HFFc6 (cell line): ENCODE measurements at places on chromosomes 16 and 17.

DNA sequence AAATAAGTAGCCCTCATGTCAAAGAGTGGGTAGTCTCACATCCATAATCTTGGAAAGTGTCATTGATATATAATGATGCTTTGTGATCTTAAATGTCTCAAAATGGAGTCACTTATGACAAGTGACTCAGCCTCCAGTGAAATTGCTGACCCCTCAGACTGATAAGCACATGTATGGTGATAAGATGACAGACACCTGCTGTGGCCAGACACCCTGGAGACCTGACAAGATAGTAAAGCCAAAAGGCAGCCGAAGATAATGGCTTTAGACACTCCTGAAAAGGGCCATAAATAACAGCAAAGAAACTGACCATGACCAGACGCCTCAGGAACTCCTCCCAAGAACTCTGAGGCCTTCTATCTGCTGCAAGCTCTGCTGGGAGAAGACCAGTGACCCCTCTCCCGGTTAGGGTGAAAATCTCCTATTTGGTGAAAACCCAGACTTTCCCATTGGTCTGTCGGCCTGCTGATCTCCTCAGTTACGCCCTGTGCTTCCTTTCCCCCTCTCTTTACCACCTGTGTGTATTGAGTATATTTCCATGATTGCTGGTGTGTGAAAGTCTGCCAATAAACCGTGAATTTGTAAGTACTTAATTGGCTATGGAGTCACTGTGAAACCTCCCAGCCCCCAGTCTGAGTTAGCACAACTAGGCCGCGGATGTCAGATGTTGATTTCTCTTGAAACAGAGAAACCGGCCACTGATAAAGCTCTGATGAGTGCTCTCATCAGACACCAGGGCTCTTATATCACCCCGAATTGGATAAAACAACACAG lies 226.7 kb upstream of the MYOCD start:
- DNase-seq, result no peak

- DNase-seq, result peak; percentile 11
Measured at GRCh38 chr17:16352303-16352666, 984 bp downstream of the CENPV start.

GRCh38 chr16:3057181-3058138 lies 8.0 kb upstream of the IL32 start:
- DNase-seq, result no peak

- DNase-seq, result no peak
Measured at GRCh38 chr17:74598346-74599022, 6.4 kb upstream of the CD300LD start.

- no peak for DNase-seq
Measured at GRCh38 chr16:79206889-79207288, 393.6 kb downstream of the MAF start.

- no peak for DNase-seq
Measured at GRCh38 chr17:78384479-78385175, 6.2 kb downstream of the PGS1 start.

DNA sequence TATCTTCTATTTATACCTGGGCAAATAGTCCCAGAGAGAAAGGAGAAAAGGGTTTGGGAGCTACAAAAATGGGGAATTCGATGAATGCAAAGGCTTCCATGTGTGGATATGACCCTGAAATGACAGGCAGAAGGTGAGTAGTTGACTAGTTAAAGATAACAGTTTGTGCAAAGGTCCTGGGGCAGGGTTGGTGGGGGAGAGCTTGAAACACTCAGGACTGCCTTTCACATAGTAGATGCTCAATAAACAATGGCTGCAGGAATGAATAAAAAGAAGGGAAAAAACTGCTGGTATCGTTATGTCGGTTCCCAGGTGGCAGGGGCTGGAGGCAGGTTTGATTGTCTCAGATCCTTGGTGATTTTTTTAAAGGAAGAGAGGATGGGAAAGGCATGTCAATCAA lies 445.5 kb downstream of the HAPSTR1 start:
- no peak for DNase-seq

GRCh38 chr16:73976644-73977043 lies 320.0 kb upstream of the PSMD7 start:
- no peak for DNase-seq

DNA sequence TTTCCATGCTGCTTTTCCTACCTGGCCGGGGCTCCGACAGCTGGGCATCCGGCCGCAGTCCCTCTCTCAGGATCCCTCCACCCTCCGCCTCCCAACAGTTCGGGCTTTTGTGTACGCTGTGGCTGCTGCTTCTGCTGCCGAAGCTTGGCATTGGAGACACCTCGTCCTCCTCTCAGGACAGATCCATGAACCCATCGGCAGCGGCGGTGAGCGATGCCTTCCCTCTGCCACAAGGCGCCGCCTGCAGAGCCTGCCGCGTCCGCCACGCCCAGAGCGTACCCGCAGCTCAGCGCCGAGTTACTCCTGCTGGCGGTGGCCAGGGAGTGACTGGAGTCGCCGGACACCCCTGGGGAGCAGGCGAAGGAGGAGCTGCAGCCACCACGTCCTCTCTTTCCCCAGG lies 2032.8 kb downstream of the TP53TG3F start:
- no peak for DNase-seq

GRCh38 chr16:16989368-16989767 lies 481.4 kb downstream of the XYLT1 start:
- DNase-seq, result no peak

- DNase-seq, result no peak
Measured at GRCh38 chr16:89801800-89802199, 14.6 kb downstream of the FANCA start.

GRCh38 chr17:34319039-34319483 lies at the start of gene CCL8:
Gene CCL8 (plus strand): TSS chr17:34319435. CDS start chr17:34319502, 67 bp downstream.
- no peak for DNase-seq

DNA sequence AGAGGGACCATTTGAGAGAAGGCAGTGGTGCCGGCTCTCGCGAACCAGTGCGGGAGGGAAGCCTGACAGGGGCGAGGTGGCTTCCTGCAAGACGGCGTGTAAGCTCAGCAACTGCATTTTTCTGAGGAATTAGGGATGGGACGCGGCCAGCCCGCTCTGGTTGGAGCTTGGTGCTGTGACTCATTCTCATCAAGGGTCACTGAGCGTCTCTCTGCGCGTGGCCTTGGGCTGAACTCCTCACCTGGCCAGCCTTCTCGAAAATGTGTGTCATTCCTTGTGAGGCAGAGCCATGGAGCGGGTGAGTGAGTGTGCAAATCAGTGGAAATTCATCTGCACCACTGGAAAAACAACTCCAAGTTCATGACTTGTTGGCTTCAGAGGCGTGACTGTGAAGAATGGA lies 52.8 kb downstream of the NTN1 start:
- no peak for DNase-seq

GRCh38 chr17:37097154-37097553 lies 148.4 kb downstream of the AATF start:
- no peak for DNase-seq

GRCh38 chr16:25063102-25063501 lies 47.9 kb upstream of the ARHGAP17 start:
- no peak for DNase-seq

GRCh38 chr16:52114379-52114778 lies 432.6 kb downstream of the TOX3 start:
- DNase-seq, result no peak

- no peak for DNase-seq
Measured at GRCh38 chr16:67782567-67783352, 23.6 kb downstream of the RANBP10 start.

GRCh38 chr17:39064374-39064773 lies 87.1 kb downstream of the PLXDC1 start:
- peak; percentile 81 for DNase-seq

- no peak for DNase-seq
Measured at GRCh38 chr16:75262104-75262799, 10.8 kb upstream of the BCAR1 start.

GRCh38 chr17:49022391-49022941 lies 25.3 kb downstream of the IGF2BP1 start:
- no peak for DNase-seq

GRCh38 chr17:70073310-70073709 lies 1.7 kb upstream of the KCNJ16 start:
- DNase-seq, result no peak

GRCh38 chr17:42101513-42102292 lies 3.4 kb upstream of the ZNF385C start:
- peak; percentile 35 for DNase-seq

DNA sequence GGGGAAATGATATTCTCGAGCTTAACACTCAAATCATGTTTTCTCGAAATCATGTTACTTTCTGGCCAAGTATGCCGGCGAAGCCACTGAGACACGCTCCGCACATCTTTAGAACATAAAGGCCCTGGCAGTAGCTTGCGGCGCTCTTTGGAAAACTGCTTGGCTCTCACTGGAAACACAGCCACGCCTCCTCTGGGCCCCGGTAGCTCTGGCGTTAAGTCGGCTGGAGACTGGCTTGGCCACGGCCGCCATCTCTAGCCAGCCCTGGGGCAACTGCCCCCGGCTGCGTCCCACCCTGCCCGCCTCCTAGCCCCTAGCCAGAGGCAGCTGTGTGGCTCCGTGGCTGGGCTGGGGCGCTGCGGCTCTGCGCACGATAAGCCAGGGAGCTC lies 9.2 kb upstream of the BAIAP2 start:
- no peak for DNase-seq

GRCh38 chr16:54242199-54242598 lies 44.4 kb downstream of the IRX3 start:
- no peak for DNase-seq

GRCh38 chr17:75078284-75079022 lies 9.3 kb upstream of the SLC16A5 start:
- peak; percentile 80 for DNase-seq

DNA sequence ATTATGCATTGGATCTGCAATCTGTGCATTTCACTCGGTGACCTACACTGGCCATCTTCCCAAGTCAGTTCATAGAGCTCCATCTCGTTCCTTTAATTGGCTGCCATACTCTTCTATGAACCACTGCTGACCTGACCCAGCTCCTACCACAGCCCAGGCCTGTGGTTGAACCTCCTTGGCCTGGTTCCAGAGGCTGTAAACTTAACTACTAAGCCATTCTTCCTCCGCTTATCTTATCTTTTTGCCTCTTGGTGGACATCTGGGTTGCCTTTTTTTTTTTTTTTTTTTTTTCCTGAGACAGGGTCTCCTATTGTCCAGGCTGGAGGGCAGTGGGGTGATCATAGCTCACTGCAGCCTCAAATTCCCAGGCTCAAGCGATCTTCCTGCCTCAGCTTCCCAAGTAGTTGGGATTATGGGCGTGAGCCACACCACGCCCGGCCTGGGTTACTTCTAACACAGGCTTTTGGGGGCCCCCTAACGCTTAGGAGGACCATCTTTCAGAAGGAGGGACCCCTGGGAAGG lies 18.3 kb downstream of the COQ7 start:
- DNase-seq, result no peak
